Amniotic stem cell (primary cell): ENCODE measurements at places on chromosomes 5 and 9.

- DNase-seq, result no peak
These were observed 154.6 kb upstream of the GNA14 start for GRCh38 chr9:77802515-77803293.

- no peak for DNase-seq
These were observed 37.9 kb downstream of the LMNB1 start for GRCh38 chr5:126814721-126815404.

- DNase-seq, result no peak
These were observed 940 bp upstream of the CAMK4 start for GRCh38 chr5:111223101-111223786.

DNA sequence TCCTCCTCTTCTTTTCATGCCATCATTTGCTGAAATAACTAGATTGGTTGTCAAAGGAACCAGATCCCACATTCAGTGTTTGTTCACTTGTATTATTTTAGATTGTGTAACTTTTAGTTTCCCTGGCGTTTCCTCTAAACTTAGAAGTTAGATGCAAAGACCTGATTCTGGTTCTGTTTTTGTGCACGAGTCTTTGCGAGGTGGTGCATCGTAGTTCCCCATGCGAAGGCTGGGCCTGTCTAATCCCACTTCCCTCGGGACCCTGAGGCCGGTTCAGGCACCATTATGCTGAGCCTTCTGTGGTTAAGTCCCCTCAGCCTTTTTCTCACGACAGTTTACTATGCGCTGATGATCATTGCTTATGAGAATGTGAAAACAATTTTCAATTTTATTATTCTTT, 219.1 kb upstream of the OTULINL start:
- no peak for DNase-seq

DNA sequence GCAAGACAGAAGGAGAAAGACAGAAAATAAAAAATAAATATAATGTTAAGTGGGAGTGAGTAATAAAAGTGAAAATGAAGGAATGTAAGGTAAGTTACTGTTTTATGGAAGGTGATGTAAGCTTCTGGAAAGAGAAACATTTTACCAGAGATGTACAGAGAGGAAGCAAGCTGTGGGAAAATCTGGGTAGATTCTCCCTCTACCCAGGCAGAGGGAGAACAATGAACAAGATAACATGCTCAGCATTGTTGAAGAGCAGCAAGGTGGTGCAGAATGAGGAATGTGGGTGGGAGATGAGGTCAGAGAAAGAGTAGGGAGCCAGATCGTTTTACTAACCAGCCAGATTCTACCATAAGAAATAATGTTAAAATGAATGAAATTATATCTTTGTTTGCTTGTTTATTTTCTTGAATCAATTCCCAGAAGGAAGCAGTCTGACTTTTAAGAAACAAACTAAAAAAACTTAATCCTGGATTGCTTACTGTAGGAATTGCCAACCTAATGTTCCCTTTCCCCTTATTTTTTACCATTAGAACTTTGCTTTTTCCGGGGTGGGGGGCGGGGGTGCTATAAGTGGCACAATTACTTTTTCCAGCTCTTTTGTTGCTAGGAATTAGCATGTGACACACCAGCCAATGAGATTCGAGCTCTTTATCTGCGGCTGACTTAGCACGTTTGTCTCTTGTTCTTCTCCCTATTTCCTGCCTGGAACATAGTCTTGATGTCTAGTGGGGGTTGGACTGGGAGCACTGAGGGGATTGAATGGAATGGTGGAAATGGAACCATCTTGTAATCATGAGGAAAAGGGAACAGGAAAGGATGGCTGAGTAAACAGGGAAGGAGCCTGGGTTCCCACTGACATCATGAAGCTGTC, 356.7 kb downstream of the TMEM167A start:
- no peak for DNase-seq

- no peak for DNase-seq
These were observed 315.6 kb downstream of the MTRR start for GRCh38 chr5:8184455-8185063.

GRCh38 chr9:128148509-128149000, 698 bp upstream of the LCN2 start:
- DNase-seq, result no peak

DNA sequence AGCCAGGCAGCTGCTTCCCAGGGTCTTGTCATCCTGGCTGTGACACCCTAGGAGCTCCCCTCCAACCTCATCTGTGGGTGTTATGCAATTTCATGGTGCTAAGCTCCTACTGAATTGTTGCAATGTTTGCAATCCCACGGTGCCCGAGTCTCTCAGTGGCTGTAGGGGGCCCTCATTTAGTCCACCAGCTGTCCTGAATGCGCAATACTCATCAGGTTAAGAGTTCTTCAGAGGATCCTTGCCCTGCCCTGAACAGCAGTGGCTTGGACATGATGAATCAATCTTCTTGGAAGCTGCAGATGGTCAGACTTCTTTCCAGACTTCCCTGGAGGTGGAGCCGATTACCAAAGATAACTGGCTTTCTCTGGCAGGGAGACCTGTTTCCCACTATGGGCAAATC, 584.1 kb downstream of the CCDC171 start:
- no peak for DNase-seq

DNA sequence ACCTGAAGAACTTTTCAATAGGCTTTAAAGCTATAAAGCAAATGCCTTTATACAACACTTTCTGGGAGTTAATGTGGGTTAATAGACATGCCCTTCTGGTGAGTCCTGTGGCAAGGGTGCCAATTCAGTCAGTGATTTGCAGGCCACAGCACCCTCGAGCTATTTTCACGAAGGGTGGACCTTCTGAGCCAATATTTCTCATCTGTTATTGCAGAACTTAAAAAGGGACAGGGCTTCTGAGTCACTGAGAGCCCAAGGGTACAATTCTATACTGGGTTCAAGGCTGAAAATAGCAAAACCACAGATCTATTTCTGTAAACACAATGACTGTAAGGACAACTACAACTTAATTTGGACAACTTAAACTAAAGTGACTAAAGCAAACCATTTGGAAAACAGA, 92.8 kb downstream of the GABRG2 start:
- no peak for DNase-seq

DNA sequence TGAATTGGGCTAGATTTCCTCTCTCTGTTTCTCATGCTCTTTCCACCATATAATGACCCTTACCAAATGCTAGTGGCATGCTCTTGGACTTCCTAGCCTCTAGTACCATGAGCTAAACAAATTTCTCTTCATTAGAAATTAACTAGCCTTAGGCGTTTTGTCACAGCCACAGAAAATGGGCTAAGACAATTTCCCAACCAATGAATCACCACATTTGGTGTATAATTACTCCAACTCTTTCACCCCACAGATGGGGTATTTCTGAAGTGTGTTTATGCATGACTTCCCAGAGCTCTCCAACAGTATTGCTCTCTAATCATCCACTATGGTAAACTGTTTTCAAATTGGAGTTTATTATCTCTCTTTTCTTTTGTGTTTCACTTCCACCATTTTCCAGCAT, 1041.1 kb upstream of the COX7C start:
- no peak for DNase-seq

GRCh38 chr5:150143350-150144245, 12.0 kb downstream of the PDGFRB start:
- DNase-seq, result peak; percentile 87

GRCh38 chr5:73136055-73136562, 15.7 kb downstream of the TMEM171 start:
- DNase-seq, result no peak

DNA sequence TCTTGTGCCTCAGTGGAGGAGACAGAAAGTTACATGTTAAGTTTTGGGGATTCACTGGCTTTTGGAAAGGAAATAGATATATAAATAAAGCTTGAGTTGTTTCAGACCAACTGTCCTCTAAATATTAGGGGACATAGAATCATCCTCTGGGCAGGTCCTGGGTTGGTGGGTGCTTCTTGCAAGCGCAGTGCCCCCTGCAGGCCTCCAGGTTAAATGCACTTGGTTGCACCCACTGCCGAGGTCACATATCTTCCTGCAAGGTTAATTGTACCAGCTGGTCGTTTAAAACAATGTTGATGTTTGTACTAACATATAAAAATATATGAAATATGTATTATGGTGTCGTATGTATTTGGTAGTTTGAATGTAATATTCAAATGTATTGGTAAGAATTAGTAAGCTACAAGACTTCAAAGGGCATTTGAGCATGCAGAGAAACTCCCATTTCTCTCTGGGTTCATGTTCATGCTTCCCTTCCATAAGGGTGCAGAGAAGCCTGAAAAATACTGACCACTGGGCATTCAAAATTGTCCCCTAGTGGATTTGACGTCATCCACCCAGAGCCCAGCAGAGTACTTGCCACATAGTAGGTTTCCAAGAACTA, 87.0 kb downstream of the ZNF618 start:
- DNase-seq, result peak; percentile 15

- no peak for DNase-seq
These were observed 134.3 kb upstream of the MAP1B start for GRCh38 chr5:71972777-71973473.

DNA sequence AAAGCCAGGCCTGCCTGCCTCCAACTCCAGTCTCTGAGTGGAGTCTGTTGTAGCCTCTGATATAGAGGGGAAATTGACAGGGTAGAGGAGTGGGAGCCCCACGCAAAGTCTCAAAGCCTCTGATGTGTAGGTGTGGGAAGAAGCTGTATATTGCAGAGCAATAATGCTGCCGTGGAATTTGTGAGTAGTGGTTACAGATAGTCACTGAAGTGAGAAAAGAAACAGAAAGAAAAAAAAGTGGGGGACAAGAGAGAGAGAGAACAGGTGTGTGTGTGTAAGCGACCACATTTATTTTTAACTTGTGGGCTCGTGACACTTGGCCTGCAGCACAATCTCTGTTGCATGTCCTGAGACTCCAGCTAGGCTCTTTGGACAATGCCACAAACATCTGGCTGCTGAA, 227.8 kb downstream of the NSG2 start:
- no peak for DNase-seq

GRCh38 chr5:111173476-111173875, 50.7 kb upstream of the CAMK4 start:
- no peak for DNase-seq

- no peak for DNase-seq
These were observed 68.4 kb downstream of the ANXA1 start for GRCh38 chr9:73219985-73220626.

GRCh38 chr9:126674365-126675146, 60.8 kb downstream of the LMX1B start:
- no peak for DNase-seq

GRCh38 chr5:38396766-38397165, 138.4 kb downstream of the EGFLAM start:
- DNase-seq, result no peak

DNA sequence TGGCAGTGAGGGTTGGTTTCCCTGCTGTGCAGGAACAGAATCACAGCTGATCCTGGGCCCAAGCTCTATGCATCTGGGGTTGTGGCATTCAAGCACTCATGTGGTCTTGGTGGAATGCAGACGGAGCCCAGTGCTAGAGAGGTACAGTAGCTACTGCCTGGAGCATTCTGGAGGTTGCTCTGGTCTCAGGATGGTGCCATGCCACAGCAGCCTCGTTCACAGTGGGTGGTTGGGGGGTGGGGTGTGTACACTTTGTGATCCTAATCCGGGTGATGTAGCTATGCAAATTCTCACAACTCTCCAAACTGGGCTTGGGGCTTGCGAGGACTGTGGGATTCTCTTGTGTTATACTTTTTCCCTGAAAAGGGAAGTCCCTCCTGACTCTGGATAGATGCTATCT, 45.2 kb downstream of the FGD3 start:
- DNase-seq, result no peak

GRCh38 chr5:94094793-94095441, 353.5 kb upstream of the POU5F2 start:
- DNase-seq, result no peak

GRCh38 chr5:3221432-3221831, 374.2 kb upstream of the IRX1 start:
- DNase-seq, result no peak

DNA sequence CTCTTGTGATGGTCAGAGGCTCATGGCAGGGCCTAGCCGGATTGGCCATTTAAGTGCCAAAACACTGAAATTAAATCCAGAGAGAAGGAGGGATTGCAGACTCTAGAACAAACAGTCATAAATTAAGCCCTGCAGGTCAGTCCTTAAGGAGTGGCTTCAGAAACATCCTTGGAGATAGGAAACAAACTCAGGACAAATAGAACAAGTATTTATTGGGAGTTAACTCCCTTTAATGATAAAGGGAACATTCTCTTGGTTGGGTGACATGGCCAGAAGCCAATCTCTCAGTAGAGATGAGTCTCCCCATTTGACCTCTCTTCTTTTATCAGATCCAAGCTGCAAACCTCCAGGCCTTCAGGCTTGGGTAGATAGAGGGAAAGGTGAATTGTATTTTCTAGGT, 17.4 kb downstream of the PCSK5 start:
- no peak for DNase-seq

- DNase-seq, result no peak
These were observed 4.9 kb downstream of the SUSD1 start for GRCh38 chr9:112170235-112170634.

DNA sequence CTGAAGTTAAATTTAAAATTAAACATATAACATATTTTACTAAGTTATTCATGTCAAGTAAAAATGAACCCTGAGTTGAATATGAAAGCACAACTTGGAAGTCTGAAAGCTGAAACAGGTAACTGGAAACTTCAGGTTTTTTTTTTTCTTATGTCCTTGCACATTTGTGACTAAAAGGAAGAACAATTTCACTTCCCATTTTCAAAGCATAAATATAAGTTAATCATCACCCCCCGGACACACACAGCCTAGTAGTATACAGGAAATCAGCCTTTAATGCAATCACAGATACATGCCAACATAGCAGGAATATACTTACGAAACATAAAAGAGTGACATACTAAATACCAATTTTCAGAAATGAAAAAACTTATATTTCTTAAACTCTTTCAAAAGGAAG, 225.9 kb downstream of the RFX3 start:
- DNase-seq, result no peak

DNA sequence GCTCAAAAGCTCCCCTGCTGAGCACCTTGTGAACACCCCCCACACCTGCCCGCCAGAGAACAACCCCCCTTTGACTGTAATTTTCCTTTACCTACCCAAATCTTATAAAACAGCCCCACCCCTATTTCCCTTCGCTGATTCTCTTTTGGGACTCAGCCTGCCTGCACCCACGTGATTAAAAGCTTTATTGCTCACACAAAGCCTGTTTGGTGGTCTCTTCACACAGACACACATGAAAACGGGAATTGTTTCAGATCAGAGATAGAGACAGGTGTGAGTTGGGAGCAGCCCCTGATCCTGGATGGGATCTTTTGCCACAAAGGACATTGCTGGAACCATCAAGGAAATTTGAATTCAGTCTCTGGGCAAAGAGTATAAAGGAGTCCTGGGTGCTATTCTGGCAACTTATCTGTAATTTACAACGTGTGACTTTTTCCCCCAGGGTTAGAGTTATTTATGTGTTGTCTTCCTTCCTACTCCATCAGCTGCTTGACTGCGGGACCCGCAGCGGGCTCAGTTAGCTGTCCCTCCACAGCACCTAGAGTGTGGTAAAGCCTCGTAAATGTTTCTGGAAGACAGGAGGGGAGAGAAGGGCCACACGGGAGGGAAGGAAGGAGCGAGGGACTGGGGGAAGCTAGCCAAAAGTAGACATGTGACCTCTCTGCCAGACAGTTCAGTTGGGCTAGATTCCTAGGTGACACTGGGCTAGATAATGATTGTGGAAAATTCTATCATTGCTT, 437.0 kb downstream of the ZNF608 start:
- DNase-seq, result no peak
